ENCODE measurements at places on chromosomes 2 and 18.

DNA sequence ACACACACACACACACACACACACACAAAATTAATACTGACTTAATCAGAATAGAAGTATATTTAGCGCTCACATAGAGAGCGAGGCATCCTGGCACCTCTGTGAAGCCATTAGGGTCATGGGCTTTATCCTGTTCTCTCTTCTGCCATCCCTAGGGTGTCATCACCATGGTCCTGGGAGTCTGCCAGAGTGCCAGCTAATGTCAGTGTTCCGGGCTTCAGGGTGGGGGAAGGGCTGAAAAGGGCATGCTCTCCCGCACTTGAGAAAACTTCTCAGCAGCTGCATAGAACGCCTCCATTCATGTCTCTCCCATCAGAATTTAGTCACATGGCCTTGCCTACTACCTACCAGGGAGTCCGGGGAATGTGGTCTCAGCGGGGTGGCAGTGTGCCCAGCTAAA, 19.7 kb upstream of the DYNC2LI1 start:
- DNase-seq, result no peak

GRCh38 chr18:78716581-78716980, 263.0 kb upstream of the SALL3 start:
- no peak for DNase-seq

GRCh38 chr2:166519391-166519962, 25.4 kb upstream of the SCN7A start:
- DNase-seq, result no peak

GRCh38 chr2:168663993-168664392, 138.4 kb upstream of the NOSTRIN start:
- no peak for DNase-seq

DNA sequence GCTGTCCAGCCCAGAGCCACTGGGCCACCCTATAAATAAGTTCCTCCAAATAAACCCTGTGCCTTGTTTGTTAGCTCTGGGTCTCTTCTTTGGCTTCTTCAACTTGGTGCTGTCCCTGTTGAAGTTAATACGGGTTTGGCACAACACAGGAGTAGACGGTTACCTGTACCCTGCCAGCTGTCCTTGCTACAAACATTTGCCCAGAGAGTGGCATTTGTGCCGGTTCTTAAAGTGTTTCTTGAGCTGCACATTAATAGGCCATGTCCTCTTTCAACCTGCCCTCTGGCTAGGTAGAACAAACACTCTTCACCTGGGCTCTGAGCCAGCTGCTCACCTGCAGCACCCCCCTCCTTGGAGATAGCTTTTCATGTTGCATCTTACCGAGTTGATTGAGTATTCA, 139.2 kb downstream of the NEDD4L start:
- no peak for DNase-seq

- no peak for DNase-seq
Observed at GRCh38 chr18:11775436-11776174, 75.6 kb upstream of the CHMP1B start.

Measured in caudate nucleus (tissue), 63 donors.